Motor neuron (in vitro differentiated cells): ENCODE measurements at places on chromosomes 2 and 18.

GRCh38 chr2:218166791-218167190 is at the start of gene CXCR1:
Gene CXCR1, minus strand, starts transcription at chr2:218166962. Its CDS starts 1,751 bp downstream, at chr2:218165211.
- ATAC-seq, result peak; percentile 48

- ATAC-seq, result peak; percentile 31
Observed at GRCh38 chr2:36441816-36442215, 86.2 kb downstream of the CRIM1 start.

- no peak for ATAC-seq
Observed at GRCh38 chr2:173050684-173051083, 25.0 kb upstream of the MAP3K20 start.

- ATAC-seq, result peak; percentile 1
Observed at GRCh38 chr18:48996901-48997463, 46.2 kb upstream of the SMAD7 start.

DNA sequence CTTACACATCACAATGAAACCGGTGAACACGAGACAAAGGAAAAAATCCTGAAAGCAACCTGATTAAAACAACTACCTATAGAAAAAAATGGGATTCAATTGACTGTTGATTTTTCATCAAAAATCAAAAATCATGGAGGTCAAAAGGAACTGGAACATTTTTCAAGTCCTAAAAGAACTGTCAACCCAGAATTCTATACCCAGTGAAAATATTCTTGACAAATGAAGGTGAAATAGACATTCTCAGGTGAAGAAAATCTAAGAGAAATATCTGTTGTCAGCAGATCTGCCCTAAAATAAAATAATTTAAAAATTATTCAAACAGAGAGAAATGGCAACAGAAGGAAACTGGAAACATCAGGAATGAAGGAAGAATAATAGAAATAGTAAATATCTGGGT is 38.9 kb downstream of the GAREM1 start:
- ATAC-seq, result no peak

- no peak for ATAC-seq
Observed at GRCh38 chr2:99865818-99866676, 276.3 kb downstream of the AFF3 start.
